ENCODE measurements at places on chromosomes 11 and 22. TPM values are rescaled to one million over a fixed set of nuclear protein-coding genes. Genes with fewer than 3 reads are reported as not detected.
A peak's percentile ranks its signal among the peaks of the same experiment; 100 is the strongest.

ACCS gene
- 20.0 TPM for total RNA-seq

DNA sequence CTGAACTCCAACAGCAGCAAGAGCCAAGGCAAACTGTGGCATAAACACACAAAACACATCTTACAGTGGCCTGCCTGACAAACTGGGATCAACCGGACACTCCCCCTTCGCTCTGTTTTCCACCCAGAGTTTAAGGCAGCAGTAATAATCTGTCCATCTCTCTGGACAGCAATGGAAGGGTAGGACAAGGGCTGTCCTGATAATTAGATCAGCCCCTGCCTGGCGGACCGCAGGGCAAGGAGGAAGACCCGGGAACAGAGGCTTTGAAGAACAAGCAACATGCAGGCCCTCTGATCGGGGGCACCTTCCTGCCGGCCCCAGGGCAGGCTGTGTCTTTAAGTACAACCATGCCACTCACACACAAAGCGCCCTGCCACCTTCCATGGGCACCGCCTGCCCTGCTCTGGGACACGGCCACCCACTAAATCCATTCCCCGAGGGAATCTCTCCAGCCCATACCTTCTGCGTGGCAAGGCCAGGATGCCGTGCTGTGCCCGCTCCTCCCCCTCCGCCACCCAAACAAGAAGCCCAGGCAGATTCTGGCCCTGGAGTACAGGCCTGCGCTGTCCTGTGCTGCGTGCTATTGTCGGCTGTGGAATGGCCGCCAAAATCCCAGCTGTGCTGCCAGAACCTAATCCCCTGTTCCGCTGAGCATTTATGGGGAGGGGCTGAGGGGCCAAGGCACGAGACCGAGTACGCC, 38.8 kb downstream of the NUMA1 start:
- DNase-seq: peak; percentile 65
- H3K27ac ChIP-seq: peak overlapping the region; percentile 99
- H3K36me3 ChIP-seq: no peaks in the 10 kb centered on the region
- H3K4me3 ChIP-seq: peak overlapping the region; percentile 37

DNA sequence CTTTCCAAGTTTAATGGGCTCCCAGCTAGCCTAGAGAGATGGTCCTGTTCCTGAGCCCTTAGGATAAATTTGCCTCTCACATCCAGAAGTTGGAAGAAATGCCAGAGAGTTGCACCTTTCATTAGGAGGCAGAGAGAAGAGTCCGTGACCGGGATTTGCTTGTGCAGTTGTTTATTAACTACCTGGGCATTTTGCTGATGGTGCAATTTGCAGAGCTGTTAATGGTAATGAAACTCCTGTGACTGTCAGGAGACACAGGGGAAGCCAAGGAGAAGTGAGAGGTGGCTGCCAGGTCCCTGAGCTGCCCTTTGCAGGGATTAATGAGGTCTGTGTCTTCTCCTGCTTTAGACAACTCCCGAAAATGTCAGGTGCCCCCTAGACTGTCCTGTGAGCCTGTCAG, 69.1 kb upstream of the B3GAT1 start:
- H3K36me3 ChIP-seq: no peaks in the 10 kb centered on the region
- no peaks in the 10 kb centered on the region for H3K4me1 ChIP-seq

DNA sequence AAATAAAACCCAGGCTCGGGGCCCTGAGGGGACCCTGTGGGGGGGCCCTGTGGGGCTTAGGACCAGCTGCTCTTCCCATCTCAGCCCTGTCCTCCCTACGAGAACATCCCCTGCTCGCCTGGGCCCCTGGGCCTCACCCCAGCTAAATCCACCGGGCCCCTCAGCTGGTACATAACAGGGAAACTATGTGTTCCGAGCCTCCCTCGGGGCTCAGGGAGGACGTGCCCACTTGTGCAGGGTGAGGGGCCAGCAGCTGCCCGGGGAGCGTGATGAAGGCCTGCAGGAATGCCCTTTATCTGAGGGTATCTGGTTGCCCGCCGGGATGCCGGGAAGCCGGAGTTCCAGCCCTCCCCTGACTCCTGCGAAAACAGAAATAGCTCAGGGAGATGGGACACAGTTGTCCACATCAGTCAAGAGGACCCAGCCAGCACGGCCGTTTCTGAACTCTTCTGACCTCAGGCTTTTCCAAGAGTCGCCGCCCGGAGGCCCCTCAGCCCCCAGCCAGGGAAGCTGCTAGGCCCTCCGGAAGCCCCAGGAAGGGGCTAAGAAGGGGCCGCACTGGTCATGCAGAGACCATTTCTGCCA, 20.6 kb downstream of the MRPL23 start:
- H3K27ac ChIP-seq: no peak overlapping the region
- H3K27me3 ChIP-seq: no peaks in the 10 kb centered on the region
- no peaks in the 10 kb centered on the region for H3K36me3 ChIP-seq
- DNase-seq: no peak
- H3K4me3 ChIP-seq: no peak overlapping the region
- no peaks in the 10 kb centered on the region for H3K4me1 ChIP-seq

- no peaks in the 10 kb centered on the region for H3K36me3 ChIP-seq
- H3K27ac ChIP-seq: no peak overlapping the region
- peak; percentile 28 for DNase-seq
- no peaks in the 10 kb centered on the region for H3K27me3 ChIP-seq
- H3K4me3 ChIP-seq: no peak overlapping the region
Measured at GRCh38 chr11:74321487-74322188, 10.2 kb upstream of the P4HA3 start.

GRCh38 chr22:37560608-37561211, 430 bp downstream of the CDC42EP1 start:
- H3K27ac ChIP-seq: peak overlapping the region; percentile 94
- H3K36me3 ChIP-seq: no peaks in the 10 kb centered on the region
- peak overlapping the region; percentile 71 for H3K4me3 ChIP-seq
- no peaks in the 10 kb centered on the region for H3K27me3 ChIP-seq
- DNase-seq: no peak

DNA sequence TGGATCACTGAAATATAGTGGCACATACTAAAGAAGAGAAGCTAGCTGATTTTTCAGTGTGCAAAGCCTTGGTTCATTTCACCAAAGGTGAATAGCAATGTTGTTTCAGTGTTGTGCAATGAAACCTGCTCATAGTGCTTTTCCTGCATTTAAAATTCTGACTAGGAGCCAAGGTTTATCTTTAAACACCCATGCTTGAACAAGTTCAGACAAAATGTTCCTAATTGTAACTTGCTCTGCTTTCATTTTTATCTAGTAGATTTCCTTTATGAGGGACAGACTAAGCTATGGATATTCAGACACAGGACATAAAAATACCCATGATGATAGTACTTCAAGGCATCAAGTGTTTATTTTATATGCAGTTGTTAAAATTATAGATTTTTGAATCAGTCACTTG, 47.7 kb downstream of the BBOX1 start:
- no peaks in the 10 kb centered on the region for H3K4me1 ChIP-seq
- no peak overlapping the region for H3K4me3 ChIP-seq
- no peaks in the 10 kb centered on the region for H3K27me3 ChIP-seq
- no peak overlapping the region for H3K27ac ChIP-seq
- no peaks in the 10 kb centered on the region for H3K36me3 ChIP-seq

- H3K27ac ChIP-seq: no peak overlapping the region
- H3K4me3 ChIP-seq: no peak overlapping the region
- H3K27me3 ChIP-seq: no peaks in the 10 kb centered on the region
- H3K4me1 ChIP-seq: no peaks in the 10 kb centered on the region
Measured at GRCh38 chr11:47241841-47242301, 6.7 kb downstream of the ACP2 start.

ART5 gene
- not detected for total RNA-seq

- no peaks in the 10 kb centered on the region for H3K36me3 ChIP-seq
- no peaks in the 10 kb centered on the region for H3K27me3 ChIP-seq
- peak; percentile 45 for DNase-seq
- peaks cover 15% of the 10 kb centered on the region for H3K4me1 ChIP-seq
- peak overlapping the region; percentile 16 for H3K27ac ChIP-seq
Measured at GRCh38 chr11:48013269-48013901, 33.0 kb downstream of the PTPRJ start.

SOX6 gene
- 3.0 TPM for total RNA-seq

JAML gene
- 12.0 TPM for total RNA-seq

- no peaks in the 10 kb centered on the region for H3K36me3 ChIP-seq
- no peaks in the 10 kb centered on the region for H3K4me1 ChIP-seq
Measured at GRCh38 chr11:73334384-73335203, 26.5 kb downstream of the ARHGEF17 start.

GUCY1A2 gene
- total RNA-seq: 0.77 TPM

DNA sequence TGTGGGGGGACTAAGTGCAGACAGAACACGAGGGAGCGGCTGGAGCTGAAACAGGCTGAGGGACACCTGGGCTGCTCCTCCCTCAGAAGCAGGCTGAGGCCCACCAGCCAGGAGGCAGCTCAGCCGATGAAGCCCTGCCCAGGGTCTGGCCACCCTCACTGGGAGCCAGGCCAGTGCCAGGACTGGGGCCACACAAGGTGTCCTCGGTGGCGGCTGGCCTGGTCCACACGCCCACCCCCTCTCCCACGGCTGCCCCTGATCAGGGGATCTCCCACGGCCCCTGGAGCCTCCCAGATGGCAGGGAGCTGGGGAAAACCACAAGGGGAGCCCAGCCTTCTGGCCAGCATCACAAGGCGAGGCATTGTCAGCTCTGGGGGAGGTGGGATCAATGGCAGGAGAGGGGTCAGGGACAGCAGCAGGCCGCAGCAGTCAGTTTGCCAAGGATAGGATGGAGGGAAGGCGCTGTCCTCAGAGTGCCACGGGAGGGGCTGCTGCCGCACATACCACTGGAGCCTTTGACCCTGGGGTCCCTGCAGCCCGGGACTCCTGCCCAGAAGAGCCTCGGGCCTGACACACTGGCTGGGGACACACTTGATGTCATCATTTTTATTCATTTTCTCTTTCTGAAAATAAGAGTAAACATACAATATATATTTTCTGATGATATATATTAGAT, 11.7 kb upstream of the RASL10A start:
- no peak overlapping the region for H3K27ac ChIP-seq
- no peak overlapping the region for H3K4me3 ChIP-seq
- no peak for DNase-seq
- no peaks in the 10 kb centered on the region for H3K4me1 ChIP-seq
- peaks cover 7% of the 10 kb centered on the region for H3K36me3 ChIP-seq
- H3K27me3 ChIP-seq: no peaks in the 10 kb centered on the region

DNA sequence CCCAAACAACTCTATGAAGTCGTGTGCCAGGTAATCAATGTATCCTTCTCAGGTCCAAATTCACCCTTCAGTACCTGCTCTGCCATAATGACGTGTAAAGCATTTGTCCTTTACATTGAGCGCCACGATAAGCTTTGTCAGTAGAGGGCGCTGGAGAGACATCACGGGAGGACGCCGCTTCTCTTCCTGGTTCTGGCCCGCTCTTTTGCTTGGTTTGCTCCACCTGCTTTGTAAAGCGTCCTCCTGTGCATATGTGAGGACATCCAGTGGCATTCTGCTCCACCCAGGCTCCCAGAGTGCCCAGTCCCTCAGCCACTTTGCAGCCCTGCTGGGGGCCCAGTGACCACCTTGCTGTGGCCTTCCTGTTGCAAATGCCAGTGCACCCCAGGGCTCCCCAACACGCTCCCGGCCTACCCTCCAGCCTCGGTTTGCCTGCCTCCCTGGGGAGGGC, 61.1 kb downstream of the WT1 start:
- no peaks in the 10 kb centered on the region for H3K27me3 ChIP-seq
- DNase-seq: peak; percentile 64
- H3K27ac ChIP-seq: no peak overlapping the region
- H3K36me3 ChIP-seq: no peaks in the 10 kb centered on the region
- H3K4me1 ChIP-seq: no peaks in the 10 kb centered on the region
- no peak overlapping the region for H3K4me3 ChIP-seq

DNA sequence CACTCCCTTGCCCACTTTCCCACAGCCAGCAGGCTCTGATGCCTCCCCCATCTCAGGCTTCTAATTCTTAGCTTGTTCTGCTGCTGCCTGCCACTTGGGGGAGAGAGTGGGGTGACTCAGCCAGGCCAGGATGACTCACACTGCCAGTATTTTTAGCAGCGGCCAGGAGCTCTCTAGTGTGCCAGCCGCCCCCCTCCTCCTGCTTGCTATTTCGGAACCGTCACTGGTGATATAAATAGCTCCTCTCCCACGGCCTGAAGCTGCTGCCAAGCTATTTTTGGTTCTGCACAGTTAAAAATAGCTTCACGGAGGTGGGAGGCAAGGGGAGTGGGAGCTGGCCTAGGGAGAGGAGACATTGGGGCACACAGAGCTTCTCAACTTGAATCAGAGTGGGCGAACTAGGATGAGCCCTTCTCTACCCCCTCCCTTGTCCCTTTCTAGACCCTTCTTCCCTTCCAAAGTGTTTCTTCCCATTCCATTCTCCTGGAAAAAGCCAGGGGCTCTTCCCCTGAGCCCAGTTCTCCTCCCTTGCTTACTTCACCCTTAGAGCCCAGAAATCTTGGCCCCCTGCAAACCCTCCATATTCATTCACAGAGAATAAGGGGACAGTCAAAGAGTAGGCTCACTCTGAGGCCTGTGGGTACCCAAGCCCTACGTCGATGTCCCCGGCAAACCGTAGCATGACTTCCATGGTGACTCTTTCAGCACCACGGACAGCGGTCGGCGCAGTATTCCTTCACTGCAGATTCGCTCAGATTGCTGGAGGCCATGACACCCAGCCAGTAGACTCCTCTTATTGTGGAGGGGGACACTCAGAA, 2.5 kb upstream of the NPAS4 start:
- H3K27me3 ChIP-seq: peaks cover 7% of the 10 kb centered on the region
- no peaks in the 10 kb centered on the region for H3K4me1 ChIP-seq
- no peak overlapping the region for H3K27ac ChIP-seq

ROBO4 gene
- total RNA-seq: 4.0 TPM

- H3K36me3 ChIP-seq: no peaks in the 10 kb centered on the region
- H3K27me3 ChIP-seq: no peaks in the 10 kb centered on the region
- H3K4me3 ChIP-seq: no peak overlapping the region
Measured at GRCh38 chr11:14413307-14414069, 54.5 kb upstream of the RRAS2 start.

DNA sequence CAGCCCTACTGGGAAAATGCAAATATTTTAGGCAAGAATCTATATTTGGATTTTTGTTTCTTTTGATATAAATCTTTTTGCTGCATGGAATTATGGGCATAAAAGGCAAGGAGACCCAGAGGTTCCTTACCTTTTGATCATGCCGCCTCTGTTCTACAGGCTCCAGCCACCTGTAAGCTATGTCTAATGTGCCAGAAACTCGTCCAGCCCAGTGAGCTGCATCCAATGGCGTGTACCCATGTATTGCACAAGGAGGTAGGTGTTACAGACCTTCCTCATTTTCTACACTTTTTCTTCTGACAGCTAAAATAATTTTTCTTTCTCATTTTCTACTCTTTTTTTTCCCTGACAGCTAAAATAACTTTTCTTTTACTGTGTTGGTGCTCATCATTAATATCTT, 8.2 kb upstream of the BACE1-AS start:
- H3K36me3 ChIP-seq: no peaks in the 10 kb centered on the region
- H3K4me1 ChIP-seq: no peaks in the 10 kb centered on the region
- H3K27ac ChIP-seq: no peak overlapping the region
- H3K27me3 ChIP-seq: no peaks in the 10 kb centered on the region

DNA sequence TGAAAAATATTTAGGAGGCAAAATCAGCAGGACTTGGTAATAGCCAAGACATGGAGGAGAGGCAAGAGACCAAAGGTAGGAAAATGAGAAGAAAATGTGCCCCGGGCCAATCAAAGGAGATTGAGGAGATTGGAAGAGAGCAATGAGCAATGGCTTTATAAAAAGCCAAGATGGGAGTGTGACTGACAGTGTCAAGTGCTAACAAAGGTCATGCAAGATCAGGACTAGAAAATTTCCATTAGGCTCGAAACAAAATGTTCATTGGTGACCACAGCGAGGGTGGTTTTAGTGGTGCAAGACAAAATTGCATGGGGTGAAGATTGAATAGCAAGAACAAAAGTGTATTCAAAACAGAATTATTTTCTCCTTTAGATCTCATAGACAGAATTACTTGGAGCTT, 45.2 kb upstream of the TBCEL start:
- no peak for DNase-seq
- no peaks in the 10 kb centered on the region for H3K27me3 ChIP-seq
- H3K36me3 ChIP-seq: no peaks in the 10 kb centered on the region
- H3K27ac ChIP-seq: no peak overlapping the region

Data from colonic mucosa (tissue), 4 donors.